Suppressor macrophage (primary cell): ENCODE measurements at places on chromosomes 5 and 9.

DNA sequence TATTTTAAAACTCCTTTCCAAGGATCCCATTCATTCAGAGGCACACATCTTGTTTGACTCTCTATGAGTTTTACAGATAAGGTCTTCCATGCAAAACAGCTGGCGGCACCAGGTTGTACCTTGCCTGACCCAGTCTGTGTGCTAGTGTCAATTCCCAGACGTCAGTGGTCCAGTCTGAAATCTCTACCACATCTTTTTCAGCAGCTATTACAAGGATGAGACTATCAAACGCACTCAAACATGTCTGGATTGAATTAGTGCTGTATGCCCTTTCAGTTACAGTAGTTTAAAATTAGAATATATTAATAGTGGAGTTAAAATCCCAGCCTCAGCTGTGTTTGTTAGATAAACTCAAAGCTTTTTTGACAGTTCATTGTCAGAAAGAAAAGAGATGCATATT is 11.7 kb downstream of the CDC14B start:
- DNase-seq, result no peak

DNA sequence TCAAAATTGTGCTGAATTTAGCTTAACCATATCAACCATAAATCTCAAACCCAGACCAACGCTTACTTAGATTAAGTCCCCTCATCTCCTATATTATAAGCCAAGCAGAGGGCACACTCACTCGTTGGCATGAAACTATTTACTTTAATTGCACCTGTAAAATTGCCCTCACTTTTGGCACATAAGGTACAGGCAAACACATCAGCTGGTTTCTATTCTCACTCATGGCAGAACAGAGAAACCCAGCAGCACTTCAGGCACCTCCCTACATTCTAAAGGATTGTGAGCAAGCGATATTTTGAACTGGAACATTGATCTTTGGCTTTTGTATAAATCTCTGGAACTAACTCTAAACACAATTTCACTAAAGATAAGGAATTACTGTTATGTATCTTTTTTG is 845.6 kb upstream of the CDH6 start:
- no peak for DNase-seq

DNA sequence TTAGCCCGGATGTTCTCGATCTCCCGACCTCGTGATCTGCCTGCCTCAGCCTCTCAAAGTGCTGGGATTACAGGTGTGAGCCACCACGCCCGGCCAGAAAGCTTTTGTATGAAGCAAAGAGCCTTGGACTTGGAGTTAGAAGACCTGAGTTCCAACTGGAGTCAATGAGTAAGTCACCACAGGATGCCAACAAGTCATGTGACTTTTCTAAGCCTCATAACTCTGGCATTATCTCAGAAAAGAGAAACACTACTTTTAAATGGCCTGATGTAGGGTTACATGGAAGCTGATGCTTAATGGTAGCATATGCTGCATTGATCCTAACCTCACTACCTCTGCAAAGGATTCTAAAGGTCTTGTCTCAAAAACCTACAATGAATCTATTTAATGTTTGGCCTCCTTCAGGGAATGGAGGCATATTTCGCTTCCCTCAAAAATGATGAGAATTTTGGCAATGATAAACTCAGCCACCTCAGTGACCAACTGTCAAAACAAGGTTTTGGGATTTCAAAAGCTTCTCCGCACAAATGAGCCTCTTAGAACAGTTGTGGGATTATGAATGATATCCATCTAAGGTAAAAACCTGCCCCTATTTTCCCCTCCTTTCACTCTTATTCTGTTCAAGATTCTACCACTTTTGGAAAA is 236.8 kb downstream of the ACTL7B start:
- DNase-seq, result no peak

DNA sequence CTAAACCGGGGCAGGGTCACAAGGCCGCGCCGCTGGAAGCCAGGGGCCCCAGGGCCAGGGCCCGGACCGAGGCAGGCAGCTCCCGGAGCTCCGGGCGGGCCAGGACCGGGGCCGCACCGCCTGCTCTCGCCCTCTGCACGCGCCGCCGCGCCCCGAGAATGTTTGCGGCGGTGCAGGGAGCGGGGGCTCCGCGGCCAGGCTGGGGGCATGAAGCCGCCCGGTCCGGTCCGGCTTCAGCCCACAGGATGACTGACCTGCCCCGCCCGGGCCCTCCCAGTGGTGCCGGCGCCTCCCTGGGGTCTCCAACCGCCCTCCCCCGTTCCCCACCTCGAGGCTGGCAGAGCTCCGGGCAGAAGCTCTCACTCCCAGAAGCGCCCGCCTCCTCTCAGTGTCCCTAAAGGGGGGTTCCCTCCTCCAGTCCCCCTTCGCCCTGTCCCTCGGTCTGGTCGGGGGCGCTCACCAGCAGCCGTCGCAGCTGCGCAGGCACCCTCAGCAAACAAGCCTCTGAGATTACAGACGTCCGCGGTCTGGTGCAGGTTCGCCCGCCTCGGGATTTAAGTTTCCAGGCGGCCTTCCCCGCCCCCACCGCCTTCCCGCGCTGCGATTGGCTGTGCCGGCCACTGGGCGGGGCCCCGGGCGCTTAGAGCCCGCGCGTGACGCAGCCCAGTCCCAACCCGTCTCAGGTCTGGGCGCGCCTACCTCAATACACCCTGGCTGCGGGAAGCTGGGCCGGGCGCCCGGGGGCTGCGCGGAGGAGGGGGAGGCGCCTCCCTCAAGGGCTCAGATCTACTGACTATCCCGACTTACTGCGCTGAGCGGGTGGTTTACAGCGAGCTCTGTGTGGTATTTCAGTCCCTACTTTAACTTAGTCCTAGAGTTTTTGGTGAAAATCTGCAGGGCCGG is at the start of gene CTSV:
Gene CTSV, minus strand, starts transcription at position 532 of the 903 bp plus-strand sequence. CDS start 1,099 bp downstream, outside the sequence.
- DNase-seq, result peak; percentile 96

DNA sequence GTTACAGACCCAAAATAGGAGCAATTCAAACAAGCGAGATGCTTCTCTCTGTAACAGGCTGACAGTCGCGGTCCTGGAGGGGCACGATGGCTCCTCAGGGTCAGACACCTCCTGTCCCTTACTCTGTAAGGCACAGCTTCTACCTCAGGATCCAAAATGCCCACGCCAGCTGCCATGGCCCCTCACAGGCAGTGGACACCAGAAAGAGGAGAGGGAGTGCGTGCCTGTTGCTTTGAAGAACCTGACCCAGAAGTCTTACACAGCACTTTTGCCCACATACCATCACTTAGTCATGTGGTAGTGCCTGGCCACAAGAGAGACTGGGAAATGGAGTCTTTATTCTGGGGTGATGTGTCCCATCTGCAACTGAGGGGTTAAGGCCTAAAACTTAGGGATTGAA is 11.6 kb upstream of the ABL1 start:
- peak; percentile 23 for DNase-seq

GRCh38 chr5:154801083-154801482 is 45.9 kb downstream of the LARP1 start:
- no peak for DNase-seq

- DNase-seq, result no peak
Measured at GRCh38 chr9:136111910-136112309, 6.8 kb downstream of the TMEM250 start.

DNA sequence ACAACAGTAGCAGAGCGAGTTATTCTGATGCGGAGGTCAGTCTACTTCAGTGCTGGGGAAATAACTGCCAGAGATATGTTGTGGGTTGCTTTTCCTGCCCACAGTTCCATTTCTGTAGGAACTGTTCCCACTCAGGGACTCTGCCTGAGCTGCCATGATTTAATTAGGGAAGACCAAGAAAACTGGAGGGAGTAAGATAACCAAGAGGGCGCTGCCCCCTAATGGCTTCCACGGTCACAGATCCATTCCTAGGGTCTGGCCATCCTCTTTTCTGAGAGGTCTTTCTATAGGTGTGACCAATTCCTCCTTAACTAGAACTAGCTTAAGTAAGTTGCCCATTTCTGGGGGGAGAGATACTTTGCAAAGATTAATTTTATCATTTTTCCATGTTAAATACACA is 125.9 kb downstream of the APBA1 start:
- peak; percentile 9 for DNase-seq

DNA sequence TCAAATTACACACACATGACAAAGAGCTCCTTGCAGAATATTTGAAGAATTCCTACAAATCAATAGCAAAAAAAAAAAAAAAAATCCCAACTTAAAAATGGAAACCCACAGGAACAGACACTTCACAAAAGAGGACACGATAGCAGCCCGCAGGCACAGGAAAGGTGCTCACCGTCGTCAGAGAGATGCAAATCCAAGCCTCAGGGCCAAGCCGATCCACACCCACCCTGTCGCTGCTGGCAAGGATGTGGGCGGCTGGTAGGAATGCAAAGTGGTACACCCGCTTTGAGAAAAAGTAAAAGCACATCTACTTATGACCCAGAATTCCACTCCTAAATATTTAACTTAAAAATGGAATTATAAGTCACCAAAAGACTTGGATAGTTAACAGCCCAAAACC is 10.8 kb downstream of the LCN9 start:
- DNase-seq, result no peak

- DNase-seq, result no peak
Measured at GRCh38 chr5:122959740-122960445, 76.6 kb downstream of the PPIC start.

DNA sequence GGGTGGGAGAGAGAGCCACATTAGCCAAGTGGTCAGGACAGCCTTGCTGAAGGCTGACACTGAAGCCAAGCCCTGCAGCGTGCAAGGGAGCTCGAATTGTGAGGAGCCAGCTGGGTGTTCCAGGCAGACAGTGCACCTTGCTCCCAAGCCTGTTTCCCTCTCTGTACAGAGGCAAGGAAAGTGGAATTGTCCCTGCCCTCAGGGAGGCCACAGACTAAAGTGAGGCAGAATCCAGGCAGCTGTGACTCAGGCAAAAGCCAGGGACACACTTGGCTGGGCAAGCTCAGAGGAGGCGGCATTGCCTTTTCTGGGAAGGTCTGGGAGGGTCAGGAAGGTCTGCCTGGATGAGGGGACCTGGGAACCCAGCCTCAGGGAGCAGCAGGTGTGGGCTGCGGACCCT is 50.2 kb upstream of the LMX1B start:
- DNase-seq, result no peak

DNA sequence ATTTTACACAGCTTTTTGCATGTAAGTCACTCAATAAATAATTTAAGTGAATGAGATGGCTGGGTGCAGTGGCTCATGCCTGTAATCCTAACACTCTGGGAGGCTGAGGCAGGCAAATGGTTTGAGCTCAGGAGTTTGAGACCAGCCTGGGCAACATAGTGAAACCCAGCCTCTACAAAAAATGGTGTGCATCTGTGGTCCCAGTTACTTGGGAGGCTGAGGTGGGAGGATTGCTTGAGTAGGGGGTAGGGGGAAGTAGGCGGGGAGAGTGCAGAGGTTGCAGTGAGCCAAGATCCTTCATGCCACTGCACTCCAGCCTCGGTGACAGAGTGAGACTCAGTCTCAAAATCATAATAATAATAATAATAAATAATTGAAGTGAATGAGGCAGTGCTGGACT is 10.2 kb downstream of the KLF9 start:
- no peak for DNase-seq

DNA sequence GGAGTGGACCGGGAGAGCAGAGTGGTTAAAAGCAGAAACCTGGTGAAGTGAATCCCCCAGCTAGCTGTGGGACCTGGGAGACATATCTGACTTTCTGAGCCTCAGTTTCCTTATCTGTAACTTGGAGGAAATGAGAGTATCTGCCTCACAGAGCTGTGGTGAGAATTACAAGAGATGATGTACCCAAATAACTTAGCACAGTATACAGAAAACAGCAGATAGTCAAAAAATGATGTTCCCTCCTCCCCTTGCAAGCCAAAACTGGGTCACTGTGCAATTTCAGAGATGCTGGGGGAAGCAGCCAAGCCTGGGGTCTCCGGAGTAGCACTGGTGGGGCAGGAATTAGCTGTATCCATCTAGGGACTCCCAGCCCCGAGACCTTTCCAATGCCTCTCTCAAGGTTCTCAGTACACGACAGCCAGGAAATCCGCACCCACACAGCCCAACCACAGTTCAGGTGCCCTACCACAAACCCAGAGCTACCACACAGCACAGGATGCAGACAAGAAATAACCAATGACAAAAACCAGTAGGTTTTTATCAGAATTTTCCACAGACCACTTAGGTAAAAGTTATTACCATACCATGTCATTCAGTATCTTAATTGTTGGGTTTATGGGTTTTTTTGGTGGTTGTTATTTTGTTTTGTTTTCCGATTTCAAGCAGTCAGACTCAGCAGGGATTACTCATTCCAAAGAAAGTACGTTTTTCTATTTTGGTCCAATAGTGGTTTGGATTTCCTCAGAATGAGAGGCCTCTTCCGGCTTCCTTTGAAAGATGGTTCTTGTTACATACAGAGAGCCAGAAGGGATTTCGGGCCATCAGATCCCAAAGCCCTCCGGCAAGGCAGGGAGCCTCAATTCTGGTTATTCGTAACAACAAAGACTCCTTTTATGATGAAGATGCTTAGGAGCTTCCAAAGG is 4.9 kb upstream of the HRH2 start:
- peak; percentile 28 for DNase-seq

- DNase-seq, result peak; percentile 28
Measured at GRCh38 chr5:165209101-165209727, 1703.8 kb downstream of the MAT2B start.

DNA sequence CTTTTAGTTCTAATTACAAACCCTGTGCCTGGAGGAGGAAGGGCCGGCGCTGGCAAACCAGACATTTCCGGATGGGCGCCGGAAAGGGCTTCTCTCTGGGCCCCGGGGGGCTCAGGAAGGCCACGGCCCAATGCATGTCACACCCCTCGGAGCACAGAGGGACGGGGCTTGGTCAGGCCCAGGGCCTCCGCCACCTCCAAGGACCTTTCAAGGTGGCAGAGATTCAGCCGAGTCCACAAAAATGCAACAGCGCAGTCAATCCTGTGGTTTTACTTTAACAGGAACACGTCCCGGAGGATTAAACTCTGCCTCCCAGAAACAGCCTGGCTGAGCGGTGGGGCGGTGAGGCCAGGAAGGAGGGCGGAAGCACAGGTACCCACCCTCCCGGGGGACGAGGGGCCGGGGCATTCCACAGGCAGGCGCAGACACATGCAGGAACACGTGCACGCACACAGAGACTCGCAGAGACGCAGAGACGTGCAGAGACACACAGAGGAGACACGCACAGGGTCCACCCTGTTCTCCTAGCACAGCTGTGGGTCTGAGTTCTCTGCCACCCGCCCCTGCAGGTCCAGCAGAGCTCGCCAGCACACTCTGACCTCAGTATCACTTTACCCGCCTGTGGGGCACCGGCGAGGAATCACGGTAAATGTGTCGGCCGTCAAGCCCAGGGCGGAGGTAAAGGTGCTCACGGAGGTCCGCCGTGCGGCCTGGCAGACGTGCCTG is 23.0 kb downstream of the SLC9A3 start:
- DNase-seq, result no peak

DNA sequence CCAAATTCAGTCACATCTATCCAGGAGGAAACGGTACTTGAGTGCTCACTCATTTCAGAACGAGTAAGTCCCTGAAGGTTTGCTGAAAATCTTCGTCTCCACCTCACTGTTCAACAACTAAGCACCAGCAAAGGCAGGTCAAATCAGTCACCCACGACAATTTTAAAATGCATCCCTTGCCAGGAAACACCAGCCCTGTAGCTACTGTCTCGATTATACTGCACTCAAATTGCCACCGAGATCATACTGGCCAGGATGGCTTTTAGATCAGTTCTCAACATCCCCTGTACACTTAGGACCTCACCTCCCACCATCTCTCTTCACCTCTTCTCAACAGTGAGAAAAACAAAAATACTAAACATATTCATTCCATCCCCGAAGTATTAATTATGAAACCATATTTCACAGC is 298.6 kb downstream of the AGTPBP1 start:
- no peak for DNase-seq

- no peak for DNase-seq
Measured at GRCh38 chr9:129813661-129814060, 10.3 kb downstream of the TOR1A start.
